Stimulated activated CD4-positive, alpha-beta T cell treated with anti-CD3 and anti-CD28 coated beads, Interleukin-1b, Interleukin-23, amount 100 ng/mL, for 24 hours (primary cell): ENCODE measurements at places on chromosomes 6 and 20.

- DNase-seq, result no peak
Measured at GRCh38 chr6:142058551-142059290, 74.0 kb upstream of the GJE1 start.

GRCh38 chr6:130167655-130168054, 55.1 kb downstream of the SAMD3 start:
- DNase-seq, result no peak

GRCh38 chr6:129730477-129731165, 20.6 kb upstream of the ARHGAP18 start:
- DNase-seq, result no peak

GRCh38 chr6:128512296-128512695, 8.1 kb downstream of the PTPRK start:
- DNase-seq, result no peak

DNA sequence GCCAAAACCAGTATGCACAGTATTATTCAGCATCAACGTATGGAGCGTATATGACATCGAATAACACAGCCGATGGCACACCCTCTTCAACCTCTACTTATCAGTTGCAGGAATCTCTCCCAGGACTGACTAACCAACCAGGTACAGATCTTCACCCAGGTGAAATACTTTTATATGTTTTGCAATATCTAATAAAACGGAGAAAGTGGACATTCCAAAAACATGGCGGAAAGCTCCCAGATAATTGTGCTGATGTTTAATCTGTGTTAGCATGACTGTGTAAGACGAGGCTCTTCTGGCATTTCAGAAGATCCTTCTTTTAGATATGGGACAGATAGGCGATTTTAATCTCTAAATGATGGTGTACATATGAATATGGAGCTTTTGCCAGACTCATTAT, 227.4 kb downstream of the EYA4 start:
- no peak for DNase-seq

GRCh38 chr6:13788820-13789219, 25.5 kb downstream of the MCUR1 start:
- no peak for DNase-seq

GRCh38 chr6:51813904-51814303, 273.5 kb downstream of the PKHD1 start:
- DNase-seq, result no peak

- DNase-seq, result no peak
Measured at GRCh38 chr6:118284736-118285360, 263.2 kb upstream of the PLN start.

DNA sequence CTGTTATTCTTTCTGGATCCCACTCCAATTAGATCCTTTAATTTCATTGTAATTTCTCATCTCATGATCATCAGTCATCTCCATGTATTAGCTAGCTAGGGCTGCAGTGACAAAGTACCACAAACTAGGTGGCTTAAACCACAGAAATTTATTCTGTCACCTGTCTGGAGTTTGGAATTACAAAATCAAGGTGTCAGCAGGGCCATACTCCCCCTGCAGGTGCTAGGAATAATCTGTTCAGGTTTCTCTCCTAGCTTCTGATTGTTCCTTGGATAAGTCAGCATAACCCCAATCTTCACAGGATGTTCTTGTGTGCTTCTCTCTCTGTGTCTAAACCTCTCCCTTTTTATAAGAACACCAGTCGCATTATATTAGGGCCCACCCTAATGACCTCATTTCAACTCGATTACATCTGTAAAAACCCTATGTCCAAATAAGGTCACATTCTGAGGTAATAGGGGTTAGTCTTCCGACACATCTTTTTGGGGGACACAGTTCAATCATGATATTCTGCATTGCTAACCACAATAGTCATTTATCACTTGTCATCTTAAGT, 40.5 kb downstream of the BEND6 start:
- DNase-seq, result no peak

DNA sequence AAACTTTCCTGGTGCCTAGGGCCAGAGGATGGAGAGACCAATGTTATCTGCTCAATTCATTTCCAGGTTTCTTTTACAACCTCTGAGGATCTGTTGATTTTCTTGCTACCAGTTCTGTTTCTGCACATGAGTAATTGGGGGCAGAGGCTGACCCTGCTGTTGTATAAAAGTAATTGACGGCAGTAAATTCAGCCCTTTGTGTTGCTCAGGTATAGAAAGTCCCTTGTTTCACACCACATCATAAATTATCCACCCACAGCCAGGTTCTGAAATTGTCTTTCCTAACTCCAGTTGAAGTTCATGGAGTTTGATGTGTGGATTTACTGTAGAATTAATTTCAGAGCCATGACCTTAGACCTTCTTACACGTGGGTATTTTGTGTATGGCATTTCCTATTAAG, 107.4 kb upstream of the GRIK2 start:
- no peak for DNase-seq

DNA sequence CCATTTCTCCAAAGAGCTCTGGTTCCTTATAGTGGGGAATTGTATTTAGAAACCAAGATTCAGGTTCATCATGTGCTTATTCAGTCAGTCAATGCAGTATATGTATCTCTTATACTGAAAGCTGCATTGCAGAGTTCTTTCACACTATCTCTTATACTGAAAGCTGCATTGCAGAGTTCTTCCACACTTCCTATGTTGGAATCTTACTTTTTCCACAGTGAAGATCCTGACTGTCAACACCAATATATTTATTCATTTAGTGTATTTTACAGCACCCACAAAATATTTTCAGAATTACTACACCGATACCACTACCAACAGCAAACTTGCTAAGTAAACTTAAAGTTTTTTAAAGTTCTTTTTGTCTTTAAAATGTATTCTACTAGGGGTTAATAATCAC, 349.3 kb upstream of the MMS22L start:
- no peak for DNase-seq

DNA sequence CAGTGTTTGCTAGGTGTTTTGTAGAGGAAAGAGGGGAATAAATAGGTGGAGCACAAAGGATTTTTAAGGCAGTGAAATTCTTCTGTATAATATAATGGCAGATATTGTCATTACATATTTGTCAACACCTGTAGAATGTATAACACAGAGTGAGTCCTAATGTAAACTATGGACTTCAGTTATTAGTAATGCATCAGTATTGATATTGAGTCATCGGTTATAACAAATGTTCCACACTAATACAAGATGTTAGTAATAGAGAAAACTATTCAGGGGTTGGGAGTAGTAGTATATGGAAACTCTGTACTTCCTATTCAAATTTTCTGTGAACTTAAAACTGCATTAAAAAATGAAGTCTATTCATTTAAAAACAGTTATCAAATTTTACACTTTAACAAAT, 299.2 kb downstream of the UBE3D start:
- DNase-seq, result no peak

DNA sequence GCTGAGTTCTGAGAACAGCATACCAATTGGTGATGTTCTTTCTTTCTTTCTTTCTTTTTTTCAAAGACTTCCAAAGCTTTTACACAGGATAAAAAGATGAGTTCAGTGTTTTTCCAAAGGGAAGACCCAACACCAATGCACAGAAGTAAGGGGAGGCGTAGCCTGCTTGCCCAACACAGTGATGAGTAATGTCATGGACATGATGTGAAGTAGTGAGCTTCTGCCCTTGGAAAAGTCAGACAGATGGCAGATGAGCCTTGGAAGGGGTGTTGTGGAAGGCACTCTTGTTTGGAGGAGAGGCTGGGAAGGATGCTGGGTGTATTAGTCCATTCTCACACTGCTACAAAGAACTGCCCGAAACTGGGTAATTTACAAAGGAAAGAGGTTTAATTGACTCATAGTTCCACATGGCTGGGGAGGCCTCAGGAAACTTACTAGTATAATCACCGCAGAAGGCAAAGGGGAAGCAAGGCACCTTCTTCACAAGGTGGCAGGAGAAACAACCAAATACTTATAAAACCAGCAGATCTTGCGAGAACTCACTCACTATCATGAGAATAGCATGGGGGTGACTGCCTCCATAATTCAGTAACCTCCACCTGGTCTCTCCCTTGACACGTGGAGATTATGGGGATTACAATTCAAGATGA, 12.6 kb downstream of the LRP11 start:
- DNase-seq, result no peak

- DNase-seq, result peak; percentile 63
Measured at GRCh38 chr20:49384437-49385434, 97.7 kb downstream of the KCNB1 start.

DNA sequence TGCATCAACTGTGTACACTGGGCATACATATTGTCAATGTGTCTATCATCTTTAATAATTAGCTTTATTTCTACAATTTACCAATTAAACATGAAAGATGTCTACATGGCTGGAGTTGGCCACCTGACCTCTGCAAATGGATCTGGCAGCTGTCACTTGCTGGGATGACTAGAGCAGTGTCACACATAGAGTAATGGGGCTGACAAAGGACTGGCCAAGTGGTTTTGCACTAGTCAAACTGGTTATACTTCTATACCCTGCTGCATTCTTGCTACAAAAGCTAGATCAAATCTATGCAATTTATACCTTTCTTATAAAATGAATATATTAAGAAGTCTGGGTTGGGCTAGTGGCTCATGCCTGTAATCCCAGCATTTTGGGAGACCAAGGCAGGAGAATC, 99.3 kb downstream of the SESN1 start:
- DNase-seq, result no peak

DNA sequence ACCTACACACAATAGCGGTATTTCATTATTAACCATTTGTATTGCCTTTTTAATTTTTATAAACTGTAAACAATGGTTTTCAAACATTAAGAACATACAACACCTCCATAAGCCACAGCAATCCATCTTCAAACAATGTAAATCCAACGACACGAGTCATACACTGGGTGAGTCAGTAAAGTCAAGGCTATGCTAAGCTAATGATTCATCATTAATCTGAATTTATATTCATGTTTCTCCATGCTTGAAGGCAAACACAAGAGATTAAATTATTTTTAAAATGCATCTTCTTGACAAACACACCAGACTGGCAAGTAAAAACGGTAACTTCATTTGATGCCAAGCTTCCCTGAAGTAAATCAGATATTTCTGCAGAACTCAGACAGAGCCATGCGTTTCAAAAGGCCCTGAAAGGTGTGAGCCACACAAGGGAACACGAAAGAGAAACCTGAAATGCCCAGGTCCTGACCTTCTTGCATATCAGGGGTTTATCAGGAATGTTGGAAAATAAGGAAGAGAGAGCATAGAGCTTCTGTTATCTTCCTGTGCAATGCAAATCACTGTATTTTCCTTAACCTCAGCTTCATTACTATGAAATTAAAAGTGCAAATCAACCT, 162.5 kb downstream of the ALDH8A1 start:
- DNase-seq, result no peak

DNA sequence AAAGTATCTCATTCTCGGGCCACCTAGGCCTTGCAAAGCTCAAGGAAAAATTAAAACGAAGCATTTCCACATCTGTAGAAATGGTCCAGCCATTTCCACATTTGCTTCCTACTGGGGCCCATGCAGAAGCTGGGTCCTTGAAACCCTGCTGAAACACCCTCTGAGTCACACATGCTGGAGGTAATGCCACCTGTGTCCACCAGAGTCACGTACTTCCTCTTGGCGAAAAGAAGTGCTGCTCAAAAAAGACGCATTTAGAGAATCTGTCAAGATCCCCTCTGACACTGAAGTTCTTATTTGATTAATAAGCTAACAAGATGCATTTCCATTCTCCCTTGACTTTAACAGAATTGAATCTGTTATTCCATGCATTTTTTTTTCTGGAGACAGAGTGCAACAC, 423.2 kb downstream of the PREX1 start:
- no peak for DNase-seq

GRCh38 chr20:53381568-53382262, 211.9 kb downstream of the ZNF217 start:
- DNase-seq, result no peak

DNA sequence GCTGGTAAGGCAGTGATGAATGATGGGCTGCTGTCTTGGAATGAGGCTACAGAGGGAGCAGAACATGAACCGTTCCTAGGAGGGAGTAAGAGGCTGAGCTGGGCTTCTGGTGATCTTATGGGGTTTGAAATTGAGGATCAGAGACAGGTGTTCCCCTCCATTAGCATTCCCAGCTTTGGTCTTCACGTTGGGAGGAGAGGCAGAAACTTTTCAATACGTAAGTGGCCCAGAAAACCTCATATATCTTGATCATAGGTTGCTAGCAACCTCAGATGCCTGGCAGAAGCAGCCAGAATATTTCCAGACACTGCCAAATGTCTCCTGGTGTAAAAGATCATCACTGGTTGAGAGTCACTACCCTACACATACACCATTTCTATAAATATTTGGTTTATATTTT, 167.1 kb downstream of the INSM1 start:
- no peak for DNase-seq

GRCh38 chr20:4256874-4257273, 241.5 kb upstream of the RNF24 start:
- DNase-seq, result no peak

GRCh38 chr6:165325609-165326008, 16.2 kb upstream of the C6orf118 start:
- no peak for DNase-seq

GRCh38 chr6:131212913-131213312, 77.6 kb downstream of the AKAP7 start:
- no peak for DNase-seq

DNA sequence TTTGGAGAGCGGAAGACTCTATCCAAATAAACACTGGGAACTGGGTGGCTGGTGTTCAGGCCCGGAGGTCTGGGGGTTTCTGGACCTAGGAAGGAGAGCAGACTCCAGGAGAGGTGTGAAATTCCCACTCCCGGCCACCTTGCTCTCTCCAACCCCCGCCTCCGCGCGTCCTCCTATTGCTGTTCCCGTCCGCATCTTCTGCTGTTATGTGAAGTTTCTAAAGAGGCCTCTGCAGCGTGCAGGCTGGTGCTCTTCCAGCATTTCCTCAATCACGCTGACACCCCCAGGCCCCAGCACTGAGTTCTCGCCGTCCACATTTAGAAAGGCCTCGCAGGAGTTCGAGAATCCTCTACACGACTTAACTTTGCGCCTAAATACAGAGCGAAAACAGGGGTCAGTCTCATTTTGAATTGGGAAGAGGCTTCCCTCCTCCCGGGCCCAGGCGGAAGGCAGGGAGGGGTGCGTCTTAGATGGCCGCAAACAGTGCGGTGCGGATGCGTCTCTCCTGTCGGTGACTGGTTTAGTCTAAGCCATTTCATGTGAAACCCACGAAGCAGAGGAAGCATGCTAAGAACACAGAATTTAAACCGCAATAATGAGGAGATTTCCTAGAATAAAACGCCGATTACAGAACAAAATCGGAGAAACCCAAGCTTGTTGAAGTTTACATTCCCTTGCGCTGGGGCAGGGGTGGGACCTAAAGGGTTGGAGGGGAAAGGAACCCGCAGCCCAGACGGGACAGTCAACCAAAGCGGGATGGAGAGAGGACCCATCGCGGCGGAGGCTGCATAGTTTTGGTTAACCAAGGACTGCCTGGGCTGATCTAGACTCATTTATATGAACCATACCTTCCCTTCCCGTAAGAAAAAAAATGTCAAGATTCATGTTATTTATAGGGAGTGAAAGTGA, 4.0 kb upstream of the FOXF2 start:
- no peak for DNase-seq

DNA sequence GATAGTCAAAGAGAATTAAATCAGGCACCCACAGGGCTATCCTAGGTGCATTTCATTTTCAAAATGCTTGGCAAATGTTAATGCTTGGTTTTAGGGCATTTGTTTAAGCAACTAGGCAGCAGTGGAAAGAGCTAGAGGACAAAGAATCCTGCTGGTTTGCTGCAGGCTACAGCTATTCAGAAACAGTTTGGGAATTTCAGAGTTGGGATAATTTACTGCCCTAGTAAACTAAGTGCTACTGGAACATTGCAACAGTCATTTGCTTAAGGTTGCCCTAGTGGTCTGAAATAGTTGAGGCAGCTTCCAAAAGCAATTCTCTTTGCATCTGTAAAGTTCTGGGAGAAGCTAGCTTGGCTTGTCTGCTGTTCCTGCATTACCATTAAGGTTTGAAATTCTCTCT, 312.7 kb downstream of the LAMA2 start:
- no peak for DNase-seq

GRCh38 chr6:40485300-40485699, 101.9 kb downstream of the LRFN2 start:
- no peak for DNase-seq
